ENCODE measurements at places on chromosomes 5 and 9. TPM values are rescaled to one million over a fixed set of nuclear protein-coding genes. Genes with fewer than 3 reads are reported as not detected.

- DNase-seq = no peak
These were observed 176.0 kb downstream of the ATP10B start for GRCh38 chr5:160675988-160676387.

DNA sequence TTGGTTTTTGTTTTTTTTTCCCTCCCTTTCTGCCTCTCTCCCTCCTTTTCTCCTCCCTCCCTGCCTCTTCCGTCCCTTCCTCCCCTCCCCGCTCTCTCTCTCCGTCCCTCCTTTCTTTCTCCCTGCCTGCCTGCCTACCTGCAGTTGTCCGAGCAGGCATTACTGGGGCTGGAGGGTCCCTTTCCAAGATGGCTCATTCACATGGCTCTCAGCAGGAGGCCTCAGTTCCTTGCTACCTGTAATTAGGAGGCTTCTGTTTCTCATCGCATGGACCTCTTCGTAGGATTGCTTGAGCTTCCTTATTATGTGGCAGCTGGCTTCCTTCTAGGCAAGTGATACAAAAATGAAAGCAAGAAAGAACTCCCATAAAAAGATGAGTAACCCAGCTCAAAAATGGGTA lies 8.0 kb downstream of the RGS3 start:
- no peak for DNase-seq

DNA sequence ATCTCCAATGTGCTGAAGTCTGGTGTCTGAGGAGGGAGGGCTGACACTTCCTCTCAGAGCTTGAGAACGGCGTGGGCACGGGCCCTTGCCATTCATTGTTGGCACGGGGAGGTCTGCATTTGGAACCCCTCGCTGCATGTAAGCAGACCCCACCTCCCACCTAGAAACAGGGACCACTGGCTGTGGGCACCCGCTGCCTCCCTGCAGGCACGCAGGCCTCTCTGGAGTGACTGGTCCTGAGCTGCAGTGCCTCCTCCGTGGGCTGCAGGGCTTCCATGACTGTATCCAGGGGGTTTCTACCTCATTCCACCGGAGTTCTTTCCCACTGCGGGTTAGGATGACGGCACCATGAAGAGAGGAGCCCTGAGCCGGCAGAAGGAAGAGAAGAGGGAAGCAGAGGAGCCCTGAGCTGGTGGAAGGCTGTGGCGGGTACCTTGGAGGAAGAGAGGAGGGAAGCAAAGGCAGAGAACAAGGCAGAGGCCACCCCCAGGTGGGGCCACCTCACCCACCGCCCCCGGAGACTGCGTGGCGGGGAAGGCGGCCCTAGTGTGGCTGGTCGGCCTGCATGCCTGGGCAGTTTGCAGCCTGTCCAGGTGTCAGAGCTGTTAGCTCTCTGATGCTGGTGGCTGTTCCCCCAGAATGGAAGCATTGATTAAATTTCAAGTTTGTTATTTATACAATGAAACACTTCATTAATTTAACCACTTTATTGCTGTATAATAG lies 74.9 kb upstream of the CACNA1B start:
- DNase-seq = peak; percentile 67

Gene CCDC192
- not detected for total RNA-seq

Gene CCDC127
- 5.8 TPM for total RNA-seq

Gene PIP5K1B
- 2.7 TPM for total RNA-seq

Gene FCN1
- 16.5 TPM for total RNA-seq

- DNase-seq = no peak
These were observed 36.1 kb downstream of the PAPPA start for GRCh38 chr9:116189683-116190082.

Gene UAP1L1
- 20.5 TPM for total RNA-seq

GRCh38 chr9:90240541-90240940 lies 402.1 kb downstream of the DIRAS2 start:
- no peak for DNase-seq

- no peak for DNase-seq
These were observed 11.3 kb downstream of the FRMD3 start for GRCh38 chr9:83526901-83527300.

Gene RAD50
- total RNA-seq = 30.3 TPM

Gene ANGPTL2
- total RNA-seq = 55.9 TPM

Gene CTXN3
- not detected for total RNA-seq

Gene BHMT
- 0.62 TPM for total RNA-seq

DNA sequence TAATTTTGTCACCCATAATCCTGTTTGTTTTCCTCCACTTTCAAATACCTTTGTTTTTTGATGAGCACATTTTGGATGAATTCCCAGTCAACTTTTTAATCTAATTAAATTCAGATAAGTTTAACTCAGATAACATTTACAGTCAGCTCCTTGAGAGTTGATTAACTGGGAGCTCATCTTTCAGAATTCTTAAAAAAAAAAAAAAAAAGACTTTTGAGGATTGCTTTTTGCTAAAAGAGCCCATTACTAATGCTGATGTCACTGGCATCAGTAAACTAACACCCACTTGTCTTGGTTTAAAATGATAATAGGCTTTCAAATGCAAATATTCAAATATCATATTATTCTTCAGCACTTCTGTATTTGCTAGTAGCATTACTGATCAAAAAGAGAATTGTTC lies 47.1 kb upstream of the NFIB start:
- no peak for DNase-seq

DNA sequence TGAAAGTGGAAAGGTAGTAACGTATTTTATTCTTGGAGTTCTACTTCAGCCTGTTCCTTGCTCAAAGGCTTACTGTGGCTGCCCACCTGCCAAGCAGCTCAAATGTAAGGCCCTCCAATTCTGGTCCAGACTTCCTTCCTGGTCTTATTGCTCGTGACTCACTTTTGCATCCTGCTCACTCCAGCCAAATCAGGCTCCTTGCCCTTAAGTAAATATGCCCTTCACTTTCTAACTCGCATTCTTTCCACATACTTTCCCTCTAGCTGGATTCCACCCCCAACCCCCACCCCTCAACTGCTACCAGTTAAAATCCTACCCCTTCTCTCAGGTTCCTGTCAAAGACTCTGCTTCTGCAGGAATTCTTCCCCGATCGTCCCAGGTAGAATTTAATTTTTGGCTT lies 96.6 kb downstream of the GALNT10 start:
- no peak for DNase-seq

GRCh38 chr9:75988663-75989062 lies 98.2 kb downstream of the PCSK5 start:
- DNase-seq = no peak

DNA sequence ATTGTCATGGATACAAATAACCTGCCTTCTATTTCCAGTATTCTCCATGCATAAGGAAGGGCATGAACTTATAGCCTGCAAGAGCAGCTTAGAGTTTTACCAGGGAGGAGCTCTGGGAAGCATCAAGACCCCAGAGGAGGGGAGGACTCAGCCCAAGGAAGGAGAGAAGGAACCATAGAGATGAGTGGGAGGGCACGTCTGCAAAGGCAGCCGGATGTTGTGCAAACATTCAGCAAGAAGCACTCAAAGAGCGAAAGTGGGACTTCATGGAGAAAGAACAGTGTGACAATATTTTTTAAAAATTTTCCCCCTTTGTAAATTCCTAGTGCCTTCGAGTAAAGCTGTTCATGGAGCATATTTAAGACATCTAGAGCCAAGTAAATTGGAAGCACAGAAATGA lies 270.1 kb upstream of the PTGER4 start:
- DNase-seq = no peak

- DNase-seq = no peak
These were observed 288.9 kb upstream of the DMAC1 start for GRCh38 chr9:8088477-8088876.

DNA sequence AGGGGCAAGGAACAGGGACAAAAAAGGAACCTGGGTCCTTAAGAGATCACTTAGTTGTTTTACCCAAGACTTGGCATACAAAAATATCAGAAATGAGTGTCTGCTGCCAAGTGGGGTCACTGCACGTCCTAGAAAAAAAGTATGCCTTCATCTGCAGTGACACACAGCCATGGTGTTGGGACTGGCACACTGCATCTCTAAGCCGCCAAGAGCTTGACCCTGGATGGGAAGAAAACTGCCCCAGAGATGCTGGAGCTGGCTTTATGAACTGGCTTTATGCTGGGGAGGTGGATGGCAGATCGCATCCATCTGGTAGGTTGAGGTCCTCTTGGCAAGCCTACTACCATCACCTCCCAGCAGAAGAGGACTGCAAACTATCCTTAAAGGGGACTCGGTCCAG lies 51.7 kb downstream of the IRF1 start:
- no peak for DNase-seq

DNA sequence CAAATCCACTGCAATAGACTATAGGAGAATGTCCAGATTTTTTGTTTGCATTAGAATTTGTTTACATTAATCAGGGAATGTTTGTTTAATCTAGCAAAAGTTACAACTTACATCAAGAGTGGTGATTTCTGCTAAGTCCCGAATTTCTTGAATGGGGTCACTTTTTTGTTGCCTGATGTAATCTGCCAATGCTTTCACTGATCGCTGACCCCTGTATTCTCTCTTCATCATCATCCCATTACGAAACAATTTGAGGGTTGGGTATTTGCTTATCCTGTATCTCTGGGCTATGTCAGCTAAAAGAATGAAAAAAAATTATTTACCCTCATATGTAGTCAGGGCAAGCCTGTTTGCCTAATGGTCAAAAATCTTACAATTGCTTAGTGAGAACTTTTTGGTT lies 76.9 kb downstream of the ERP44 start:
- no peak for DNase-seq

DNA sequence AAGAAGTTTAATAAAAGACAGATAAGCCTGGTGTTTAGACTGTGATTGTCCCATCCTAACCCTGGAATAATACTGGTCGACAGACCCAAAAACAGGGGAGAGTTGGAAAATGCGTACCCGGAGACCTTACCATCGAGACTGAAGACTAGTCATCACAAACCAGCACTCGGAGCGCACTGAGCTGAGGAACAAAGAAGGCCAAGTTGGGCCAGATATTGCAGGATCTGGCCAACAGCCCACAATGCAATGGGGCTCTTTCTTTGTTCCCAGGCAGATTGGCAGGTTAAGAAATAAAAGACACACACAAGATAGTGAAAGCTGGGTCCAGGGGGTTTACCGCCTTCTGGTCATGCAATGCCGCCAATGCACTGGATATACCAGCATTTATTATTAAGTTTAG lies 188.7 kb upstream of the RAI14 start:
- DNase-seq = no peak

- DNase-seq = no peak
These were observed 214.1 kb upstream of the TLE4 start for GRCh38 chr9:79357616-79358015.

Gene SLC36A3
- not detected for total RNA-seq

DNA sequence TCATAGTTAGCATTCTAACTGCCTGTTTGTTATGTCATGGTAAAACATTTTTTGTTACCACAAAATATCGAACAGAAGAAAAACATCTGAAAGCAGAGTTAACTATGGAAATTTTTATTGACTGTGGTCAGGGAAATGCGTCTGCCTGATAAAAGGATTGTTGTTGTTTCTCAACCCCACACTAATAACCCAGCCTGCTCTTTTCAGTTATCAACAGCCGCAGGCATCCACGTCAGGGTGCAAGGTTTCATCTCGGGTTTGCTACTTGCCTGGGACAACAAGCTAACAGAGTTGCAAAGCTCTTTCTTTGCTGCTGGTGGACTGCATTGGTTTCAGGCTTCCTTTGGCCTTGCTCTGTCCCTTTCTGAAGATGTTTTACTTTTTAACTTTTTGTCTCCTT lies 969.2 kb downstream of the CDH18 start:
- DNase-seq = no peak

- DNase-seq = no peak
These were observed 9.2 kb downstream of the ANXA1 start for GRCh38 chr9:73160868-73161267.

- DNase-seq = no peak
These were observed 40.9 kb downstream of the NACC2 start for GRCh38 chr9:136054146-136054545.

DNA sequence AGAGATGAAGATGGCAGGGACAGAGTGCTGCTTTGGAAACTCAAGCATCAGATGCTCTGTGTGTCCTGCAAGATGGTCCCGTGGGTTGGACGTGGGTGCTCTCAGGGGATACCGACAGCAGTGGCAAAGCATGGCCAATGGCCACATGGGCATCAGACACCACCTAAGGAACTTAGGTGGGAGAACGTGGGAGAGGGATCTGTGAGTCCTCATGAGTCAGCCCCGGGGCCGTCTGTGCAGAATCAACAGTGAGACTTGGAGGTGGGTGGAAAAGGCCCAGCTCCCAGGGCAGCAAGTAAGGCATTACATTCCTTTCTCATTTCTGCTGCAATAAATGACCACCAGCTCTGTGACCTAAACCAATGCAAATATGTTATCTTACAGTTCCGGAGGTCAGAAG lies 77.0 kb downstream of the RAD23B start:
- no peak for DNase-seq

DNA sequence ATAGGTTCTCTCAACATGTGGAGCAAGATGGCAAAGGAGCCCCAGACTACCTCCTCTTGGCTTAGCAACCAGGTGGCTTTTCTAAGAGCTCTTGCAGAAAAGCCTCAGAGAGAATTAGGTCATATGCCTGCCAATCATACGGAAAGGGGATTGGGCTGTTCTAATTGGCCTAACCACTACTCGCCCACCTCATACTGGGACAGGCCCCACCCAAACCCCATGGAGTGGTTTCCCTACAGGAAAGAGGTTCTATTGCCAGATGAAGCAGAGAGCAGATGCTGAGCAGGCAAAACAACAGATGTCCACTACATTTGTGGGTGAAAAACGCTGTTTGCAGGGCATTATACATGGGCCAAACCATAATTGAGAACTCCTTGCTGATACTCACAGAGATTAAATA lies 29.0 kb downstream of the ABLIM3 start:
- no peak for DNase-seq
